ENCODE measurements at places on chromosomes 16 and 17.

DNA sequence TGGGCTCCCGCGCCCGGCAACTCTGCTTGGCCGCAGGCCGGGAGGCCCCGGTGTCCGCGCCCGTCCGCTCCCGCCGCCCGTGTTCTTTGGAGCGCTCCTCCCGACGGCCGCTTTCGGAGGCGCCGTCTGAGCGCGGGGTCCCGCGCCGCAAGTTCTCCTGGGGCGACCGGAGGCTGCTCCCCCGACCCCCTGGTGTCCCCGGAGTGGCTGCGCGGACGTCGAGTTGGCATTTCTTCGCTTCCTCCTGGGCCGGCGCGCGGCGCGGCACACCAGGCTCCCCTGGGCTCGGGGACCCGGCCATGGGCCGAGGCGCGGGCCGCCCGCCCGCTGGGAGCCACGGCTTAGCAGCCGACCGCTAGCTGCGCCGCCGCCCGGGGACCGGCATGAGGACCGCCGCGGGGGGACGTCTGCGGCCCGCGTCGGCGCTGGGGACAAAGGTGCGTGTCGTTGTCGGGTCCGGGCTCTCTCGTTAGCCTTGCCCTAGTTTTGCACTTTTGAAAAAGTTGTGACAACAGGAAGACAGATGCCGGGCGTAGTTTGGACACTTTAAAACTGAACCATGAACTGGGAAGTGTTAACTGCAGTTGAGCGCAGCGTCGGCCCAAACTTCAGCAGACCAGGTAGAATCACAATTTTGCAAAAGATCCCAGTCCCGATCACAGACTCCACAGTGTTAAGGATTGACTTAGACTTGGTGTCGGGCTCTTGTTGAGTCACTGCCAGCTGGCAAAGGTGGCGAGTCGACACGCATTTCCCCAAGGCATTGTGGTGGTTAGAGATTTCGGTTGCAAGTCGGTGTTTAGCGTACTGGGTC, 700 bp downstream of the UBN1 start:
- DNase-seq = peak; percentile 48

DNA sequence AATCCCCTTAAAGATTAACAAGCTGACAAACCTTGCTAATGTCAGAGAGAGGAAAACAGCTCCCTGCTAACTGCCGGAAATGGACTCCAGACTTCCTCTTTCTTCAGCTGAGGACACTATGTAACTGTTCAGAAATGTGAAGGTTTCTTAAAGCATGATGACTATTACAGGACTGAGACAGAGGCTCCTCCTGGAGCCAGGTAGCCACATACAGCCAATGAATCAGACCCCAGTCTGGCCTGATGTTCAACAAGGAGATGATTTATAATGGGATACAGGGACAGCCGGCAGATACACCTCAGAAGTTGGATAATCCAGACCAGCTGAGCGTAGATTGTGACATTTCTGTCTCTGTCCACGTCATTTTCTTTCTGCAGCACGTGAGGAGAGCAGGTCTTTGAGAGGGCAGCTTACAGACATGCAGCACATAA, 216.2 kb downstream of the HS3ST3A1 start:
- no peak for DNase-seq

DNA sequence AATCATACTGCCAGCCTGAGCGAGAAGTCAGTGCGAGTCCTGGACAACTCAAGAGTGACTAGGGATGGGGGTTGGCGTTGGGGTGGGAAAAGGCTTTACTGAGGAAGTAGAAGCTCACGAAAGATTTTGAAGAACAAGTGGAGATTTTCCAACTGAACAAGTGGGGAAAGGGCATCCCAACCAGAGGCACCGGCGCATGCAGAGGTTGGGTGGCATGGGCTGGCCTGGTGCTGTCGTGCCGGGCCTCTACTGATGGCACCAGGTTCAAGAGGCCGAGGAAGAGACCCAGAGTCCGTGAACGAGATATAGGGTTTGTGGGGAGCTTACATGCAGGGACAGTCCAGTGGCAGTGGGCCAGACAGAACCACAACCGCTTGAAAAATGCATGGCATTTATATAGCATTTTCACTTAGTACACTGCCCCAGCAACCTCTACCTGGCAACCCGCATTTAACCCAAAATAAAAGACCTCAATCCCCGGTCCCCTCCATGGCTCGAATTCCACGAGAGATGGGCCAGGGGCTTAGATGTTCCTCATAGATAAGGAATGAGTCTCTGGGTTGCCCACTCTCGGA, 7.7 kb upstream of the ITGA3 start:
- DNase-seq = no peak

DNA sequence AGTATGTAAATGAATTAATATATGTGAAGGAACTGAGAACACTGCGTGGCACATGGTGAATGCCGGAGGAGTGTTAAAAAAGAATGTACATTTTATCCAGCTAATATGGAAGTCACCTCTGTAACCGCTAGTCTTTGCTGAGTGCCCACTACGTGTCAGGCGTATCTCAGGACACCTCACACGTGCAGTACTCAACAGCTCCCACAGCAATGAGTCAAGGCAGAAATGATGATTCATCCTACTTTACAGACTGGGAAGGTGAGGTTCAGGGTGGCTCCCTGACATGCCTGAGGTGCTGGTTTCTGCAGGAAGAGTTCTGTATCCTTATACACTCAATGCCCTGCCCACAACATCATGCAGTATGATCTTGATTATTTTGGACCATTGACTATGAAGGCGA, 487.0 kb downstream of the HAPSTR1 start:
- no peak for DNase-seq

DNA sequence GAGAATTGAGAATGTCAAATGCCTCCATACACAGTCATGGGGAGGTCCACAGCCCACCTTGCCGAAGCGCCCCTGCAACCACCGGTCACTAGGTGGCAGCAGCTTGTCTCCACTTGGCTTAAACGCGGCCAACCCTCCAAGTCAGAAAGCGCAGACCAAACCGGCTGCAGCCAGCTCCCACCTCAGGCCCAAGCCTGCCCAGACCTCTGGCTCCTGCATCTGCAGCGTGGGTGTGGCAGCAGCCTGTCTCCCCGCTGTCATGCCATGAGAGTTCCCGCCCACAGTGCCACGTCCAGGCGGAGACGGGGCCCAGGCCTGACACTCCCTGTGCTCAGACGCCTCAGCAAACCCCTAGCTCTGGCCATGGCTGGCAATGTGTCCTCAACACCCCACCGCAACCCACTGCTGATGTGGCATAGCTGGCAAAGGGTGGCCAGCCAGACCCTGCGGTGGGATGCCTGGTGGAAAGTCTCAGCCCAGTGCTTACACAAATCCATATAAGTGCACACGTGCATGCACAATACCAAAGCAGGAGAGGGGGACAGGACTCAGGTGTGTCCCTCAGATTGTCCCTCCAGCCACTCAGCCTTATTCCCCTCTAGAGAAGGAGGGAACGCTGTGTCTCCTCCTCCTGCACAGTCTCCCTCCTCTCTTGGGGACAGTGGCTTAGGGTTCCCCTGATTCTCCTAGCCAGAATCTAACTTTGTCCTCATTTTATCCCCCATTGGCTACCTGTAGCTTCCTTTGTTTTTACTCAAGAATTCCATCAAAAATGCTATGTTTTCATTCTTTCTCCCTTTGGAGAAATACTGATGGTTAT, 10.9 kb downstream of the COPZ2 start:
- DNase-seq = peak; percentile 78

DNA sequence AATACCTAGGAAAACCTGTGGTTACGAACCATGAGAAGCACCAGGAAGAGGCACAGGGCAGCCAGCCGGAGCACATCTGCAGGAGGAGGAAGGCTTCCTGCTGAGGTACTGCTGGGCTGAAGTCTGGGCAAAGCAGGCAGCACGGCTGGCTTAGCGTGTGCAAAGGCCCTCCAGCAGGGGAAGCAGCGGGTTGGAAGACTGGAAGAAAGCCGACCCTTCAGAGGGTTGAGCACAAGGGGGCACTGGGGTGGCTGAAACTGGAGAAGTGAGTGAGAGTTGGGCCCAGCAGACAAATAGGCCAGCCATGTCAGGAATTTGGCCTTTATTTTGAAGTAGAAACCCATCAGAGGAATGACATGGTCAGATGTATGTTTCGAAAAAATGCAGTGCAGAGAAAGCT, 12.1 kb upstream of the HSD3B7 start:
- DNase-seq = no peak

- DNase-seq = peak; percentile 37
Observed at GRCh38 chr17:83198366-83199341, 119.2 kb downstream of the METRNL start.

GRCh38 chr17:74671031-74671771, 41.5 kb downstream of the CD300LF start:
- peak; percentile 78 for DNase-seq

DNA sequence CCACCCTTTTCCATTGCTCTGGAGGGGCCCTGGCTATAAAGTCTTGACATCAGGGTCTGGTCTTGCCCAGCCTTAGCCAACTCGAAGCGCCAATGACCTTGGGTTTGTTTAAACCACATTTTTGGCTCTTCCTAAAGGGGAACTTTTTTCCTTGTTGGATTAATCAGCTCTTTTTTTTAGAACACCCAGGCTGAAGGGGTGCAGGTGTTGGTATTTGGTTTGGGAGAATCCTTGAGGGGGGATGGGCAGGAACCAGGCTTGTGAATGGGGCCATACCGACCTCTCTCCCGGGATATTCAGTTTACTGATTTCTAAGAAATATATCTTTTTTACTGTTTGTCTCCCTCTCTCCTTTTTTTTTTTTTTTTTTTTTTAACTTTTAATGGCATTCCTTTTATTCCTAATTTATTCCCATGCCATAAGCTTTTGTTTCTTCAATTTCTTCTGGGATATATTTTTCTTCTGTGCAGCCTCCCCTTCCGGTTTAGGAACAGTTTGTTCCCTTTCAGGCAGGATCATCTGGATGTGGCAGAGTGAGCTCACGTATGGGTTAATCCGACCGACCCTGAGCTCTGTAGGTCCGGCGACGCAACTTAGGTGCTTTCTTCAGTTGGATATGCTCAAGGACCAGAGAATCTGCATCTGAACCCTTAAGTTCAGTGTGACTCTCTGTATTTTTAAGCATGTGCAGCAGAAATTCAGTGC, 129.5 kb downstream of the ABCC6 start:
- DNase-seq = no peak

GRCh38 chr16:74305978-74306784, 9.6 kb downstream of the PSMD7 start:
- no peak for DNase-seq

DNA sequence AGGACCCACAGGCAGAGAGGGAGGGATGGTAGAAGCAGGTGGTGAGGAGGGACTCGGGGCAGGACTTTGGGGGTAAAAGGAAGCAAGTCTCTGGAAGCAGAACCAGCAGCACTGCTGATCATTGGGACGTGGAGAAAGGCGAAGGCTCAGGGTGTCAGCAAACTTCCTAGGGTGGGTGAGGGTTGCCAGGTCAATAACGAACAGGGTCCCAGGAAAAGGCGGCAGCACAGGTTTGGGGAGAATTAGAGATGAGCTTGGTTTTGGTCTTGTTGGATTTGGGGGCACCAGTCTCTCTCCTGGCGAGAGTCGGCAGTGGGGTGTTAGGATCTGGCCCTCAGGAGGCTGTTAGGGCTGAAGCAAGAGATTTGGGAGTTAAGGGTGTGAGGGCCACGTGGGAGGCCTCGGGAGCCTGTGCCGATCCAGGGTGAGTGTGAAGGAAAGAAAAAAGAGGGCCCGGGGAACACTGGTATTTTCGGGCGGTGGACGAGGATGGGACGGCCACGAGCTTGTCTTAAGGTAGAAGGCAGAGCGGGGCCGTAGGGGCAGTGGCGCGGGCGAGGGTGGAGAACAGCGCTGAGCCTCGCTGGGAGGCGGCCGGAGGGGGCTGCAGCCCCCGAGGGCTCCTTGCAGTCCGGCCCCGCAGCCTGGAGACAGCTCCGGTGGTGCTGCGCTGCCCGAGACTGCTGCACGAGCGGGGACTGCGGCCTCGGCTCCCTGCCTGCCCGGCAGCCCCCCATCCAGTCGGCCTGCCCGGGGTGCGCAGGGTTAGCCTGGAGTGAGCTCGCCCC, 765 bp upstream of the ADORA2B start:
- no peak for DNase-seq

- no peak for DNase-seq
Observed at GRCh38 chr16:22272870-22273650, 24.1 kb upstream of the POLR3E start.

Data from activated CD4-positive, alpha-beta memory T cell treated with anti-CD3 and anti-CD28 coated beads, Interleukin-2, amount 10 ng/mL, durations not matched to agents 7 days and 5 days (primary cell).